Brain pericyte (primary cell): ENCODE measurements at places on chromosomes 11 and 22.

- no peak for DNase-seq
Measured at GRCh38 chr22:21982338-21982965, at the start of gene TOP3B. TSS of gene TOP3B (minus strand) at chr22:21982787. CDS start at chr22:21975709, 7,078 bp downstream.

GRCh38 chr11:6757373-6757967 is 14.3 kb downstream of the OR2AG2 start:
- no peak for DNase-seq

DNA sequence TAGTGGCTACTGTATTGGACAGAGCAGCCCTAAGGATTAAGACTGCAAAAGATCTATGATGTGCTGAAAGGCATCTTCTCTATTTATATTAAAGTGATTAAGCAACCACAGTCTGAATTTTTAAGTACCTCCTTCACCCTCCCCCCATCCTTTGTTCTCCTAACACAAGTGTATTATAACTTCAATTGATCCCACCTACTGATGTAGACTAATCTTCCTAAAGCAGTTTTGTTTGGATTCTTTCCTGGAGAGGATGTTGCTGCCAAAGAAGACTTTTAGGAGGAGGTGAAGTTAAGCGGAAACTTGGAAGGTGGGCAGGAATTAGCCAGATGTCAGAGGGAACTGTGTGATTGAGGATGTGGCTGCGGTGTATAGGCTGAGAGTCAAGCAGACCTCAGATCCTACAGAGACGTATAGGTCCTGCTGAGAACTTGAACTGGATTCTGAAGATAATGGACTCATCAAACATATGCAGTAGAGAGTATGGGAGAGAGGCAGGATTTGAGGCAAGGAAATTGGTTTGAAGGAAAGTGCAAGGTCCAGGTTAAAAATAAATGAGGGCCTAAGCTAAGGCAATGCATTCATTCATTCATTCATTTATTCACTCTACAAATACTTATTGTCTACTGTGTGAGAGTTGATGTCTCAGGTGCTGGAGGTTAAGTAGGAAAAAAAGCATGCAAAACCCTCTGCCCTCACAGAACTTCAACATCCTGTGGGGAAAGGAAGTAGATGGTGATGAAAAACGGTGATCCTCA is 5.2 kb upstream of the RASSF10 start:
- DNase-seq = no peak

DNA sequence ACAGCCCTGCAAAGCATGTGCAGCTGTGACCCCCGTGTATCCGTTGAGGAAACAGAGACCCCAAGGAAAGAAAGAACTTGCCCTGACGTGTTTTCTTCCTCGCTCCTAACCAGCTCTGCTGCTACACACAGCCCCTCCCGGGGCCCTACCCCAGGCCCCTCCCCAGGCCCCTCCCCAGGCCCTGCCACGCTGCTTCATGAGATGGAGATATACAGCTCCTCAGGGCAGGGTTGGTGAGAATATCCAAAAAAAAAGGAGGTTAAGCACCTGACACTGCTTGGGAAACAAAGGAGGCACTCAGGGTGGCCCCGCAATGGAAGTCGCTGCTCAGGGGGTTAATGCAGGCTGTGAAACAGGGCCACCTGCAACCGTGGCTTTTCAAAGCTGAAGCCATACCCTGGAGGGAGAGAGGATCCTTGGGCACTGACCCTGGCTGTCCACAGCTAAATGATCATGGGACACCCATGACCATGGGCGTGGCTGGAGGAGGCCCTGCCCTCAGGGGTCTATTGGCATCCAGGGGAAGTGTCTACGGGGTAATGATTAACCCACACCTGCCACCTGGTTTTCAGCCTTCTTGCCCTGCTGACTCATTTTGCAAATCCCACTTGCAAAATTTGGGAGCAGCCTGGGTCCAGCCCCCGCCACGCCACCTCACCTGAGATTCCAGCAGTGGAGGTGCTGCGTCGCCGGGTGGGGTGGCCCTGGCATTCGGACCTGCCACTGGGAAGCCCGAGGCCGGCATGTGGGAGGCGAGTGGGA is 112.1 kb upstream of the ANO1 start:
- no peak for DNase-seq

DNA sequence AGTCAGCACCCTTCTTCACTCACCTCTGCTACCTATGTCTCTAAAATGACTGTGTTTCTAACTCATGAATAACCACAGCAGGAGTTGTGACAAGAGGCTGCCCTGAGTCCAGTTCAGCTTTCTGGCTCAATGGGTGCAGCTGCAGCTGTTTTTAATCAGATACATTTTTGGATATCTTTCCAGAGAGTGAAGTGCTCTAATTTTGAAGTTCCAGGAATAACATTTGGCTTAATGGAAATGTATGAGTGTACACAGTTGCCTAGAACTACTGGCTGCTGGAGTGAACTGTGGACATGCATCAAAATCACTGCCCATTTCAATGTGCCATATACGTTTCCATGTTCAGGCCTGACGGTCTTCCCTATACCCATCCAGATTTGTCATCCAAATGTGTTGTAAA is 769.5 kb upstream of the ANO3 start:
- no peak for DNase-seq

DNA sequence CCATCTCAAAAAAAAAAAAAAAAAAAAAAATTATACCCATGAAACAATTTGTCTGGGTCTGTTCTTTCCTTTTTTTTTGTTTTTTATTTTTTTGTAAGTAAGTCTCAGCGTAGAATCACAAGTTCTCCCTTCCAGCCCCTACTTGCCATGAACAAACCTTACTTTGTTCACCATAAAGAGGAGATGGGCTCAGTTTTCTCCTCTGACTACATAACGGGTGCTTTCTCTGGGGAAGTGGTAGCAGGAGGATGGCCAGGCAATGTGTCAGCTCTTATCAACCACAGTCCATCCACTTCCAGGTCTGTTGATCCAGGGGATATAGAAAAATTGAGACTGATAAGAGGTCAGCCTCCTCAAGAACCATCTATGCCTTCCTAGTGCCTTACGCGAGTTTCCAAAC is 11.0 kb downstream of the ASCC2 start:
- DNase-seq = no peak

DNA sequence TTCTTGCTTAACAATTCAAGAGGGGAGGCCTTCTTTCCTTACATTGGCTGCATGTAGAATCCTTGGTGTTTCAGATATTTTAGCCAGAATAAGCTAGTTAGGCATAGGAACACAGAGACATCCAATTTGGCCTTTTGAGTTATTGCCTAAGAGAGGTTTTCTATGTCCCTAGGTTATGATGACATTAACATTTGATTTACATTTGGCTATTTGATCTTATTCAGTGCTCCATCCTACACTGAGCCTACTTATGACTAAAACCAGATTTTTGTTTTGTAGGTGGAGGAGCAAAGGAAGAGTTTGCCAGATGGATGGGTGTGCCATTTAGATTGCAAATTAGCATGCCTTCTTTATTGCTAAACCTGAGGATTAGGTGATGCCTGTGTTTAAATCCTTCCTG is 11.1 kb upstream of the SLC37A2 start:
- no peak for DNase-seq

DNA sequence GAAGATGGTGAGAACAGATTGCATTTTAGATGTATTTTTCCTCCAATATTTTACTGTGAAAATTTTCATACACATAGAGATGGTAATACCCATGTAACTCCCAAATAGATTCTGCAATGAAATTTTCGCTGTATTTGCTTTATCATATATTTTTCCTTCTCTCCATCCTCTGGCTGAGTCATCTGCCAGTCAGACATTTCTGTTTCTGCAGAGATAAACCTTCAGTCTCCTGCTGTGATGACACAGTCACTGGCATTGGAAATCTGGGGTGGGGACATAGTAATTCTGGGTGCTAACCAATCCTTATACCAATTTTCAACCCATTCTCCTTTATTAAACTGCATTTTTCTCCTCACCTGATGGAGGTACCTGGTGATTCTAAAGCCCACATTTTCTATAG is 33.7 kb downstream of the SVIP start:
- no peak for DNase-seq

DNA sequence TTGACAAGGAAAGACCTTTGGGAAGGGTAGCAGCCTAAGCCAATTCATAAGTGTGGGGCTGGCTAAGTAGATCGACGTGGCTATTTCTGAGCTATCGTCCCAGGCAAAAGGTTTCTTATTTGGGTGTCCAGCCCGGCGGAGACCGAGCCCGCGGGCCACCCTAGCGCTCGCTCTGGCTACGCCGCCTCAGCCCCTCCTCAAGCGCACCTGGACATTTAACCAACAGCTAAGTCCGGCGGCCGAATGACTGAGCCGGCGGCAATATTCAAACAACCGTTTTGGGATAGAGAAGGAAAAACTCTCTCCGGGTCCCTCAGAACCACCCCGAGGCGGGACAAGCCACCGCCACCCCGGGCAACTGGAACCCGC is 457 bp downstream of the RNF141 start:
- no peak for DNase-seq

DNA sequence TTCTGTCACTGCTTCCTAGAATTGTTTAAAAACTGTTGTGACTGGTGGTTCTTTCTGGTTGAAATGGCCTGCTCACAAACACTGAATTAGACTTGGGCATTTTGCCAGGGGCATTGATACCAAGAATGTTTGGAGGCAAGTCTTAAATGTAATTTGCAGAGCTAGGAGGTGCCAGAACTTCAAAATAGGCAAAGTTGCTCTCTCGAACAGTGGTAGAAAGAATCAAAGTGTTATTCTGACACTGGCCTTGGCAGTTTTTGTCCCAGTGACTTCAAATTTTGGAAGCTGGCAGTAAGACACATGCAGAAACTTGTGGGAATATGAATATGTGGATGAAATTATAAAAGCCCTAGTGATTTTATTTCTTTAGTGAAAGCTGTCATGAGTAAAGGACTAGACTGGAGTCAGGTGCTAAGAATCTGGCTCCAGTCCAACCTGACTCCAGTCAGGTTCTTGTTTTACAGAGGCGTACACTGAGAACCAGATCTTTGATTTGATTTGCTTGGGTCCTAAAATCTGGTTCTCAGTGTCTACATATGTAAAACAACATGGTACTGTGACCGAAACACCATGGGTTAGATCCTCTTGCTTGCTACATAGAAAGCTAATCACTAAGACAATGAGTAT is 20.9 kb downstream of the SVIP start:
- DNase-seq = no peak

- no peak for DNase-seq
Measured at GRCh38 chr11:30873924-30874610, 287.9 kb upstream of the MPPED2 start.

DNA sequence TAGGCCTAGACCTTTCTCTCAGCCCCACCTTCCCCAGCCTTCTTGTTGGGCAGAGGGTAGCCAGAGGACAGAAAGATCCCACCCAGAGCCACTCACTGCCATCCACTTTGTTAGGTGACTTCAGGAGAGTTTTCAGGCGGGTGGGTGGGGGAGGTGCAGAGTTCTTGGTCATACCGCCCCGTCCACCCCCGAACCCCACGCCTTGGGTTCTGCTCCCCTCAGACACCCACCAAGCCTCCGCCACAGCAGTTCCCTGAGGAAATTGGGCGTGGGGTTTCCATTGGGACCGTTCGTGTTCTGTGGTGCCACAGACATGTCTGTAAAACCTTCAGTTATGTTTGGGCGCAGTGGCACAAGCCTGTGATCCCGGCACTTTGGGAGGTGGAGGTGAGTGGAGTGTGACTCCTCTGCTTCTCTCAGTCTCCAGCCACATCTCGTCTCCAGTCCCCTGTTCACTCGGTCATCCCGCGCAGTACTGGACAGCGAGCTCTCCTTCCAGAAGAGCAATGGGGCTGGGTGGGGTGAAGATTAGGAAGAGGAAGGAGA is 1.5 kb downstream of the MIF start:
- no peak for DNase-seq

DNA sequence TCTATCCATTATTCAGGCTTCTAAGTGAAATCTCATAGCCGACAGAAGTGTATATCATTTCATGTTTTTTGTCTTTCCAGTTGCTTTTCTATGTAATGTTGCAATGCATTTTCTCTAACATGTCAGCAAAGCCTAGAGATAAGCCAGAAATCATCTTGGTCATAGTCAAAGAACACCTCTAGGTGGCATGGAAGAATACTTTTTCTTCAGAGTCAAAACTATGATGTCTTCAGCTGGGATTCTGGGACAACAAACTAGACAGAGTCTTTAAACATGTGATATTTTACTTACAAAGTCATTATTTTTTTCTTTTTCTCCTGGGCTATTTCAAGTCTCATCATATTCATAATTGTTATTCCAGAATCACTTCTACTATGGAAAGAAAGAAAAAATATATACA is 4.4 kb downstream of the GAS2 start:
- no peak for DNase-seq

DNA sequence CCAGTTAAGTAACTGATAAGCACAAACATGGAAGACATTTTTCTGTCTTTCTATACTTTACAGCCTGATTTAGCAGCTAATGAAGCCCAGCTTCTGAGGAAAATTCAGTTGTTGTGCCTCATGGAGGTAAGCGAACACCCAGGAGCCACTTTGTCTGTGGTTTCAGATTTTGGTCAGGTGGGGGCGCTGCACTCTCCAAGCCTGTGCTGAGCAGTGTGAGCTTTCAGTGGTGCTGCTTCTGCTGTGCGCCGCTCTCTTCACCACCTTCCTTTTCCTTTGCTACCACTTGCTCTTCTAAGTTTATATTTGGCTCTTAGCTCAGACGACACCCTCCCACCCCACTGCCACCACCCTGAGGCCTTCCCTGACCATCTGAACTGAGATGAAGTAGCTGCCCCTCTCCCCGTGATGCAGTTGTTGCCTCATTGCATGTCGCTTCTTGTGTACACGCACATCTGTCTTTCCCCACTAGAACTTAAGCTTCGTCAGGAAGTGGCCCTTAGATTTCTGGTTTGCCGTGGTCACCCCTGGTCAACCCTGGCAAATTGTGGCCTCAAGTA is 14.0 kb downstream of the PSMD13 start:
- no peak for DNase-seq

DNA sequence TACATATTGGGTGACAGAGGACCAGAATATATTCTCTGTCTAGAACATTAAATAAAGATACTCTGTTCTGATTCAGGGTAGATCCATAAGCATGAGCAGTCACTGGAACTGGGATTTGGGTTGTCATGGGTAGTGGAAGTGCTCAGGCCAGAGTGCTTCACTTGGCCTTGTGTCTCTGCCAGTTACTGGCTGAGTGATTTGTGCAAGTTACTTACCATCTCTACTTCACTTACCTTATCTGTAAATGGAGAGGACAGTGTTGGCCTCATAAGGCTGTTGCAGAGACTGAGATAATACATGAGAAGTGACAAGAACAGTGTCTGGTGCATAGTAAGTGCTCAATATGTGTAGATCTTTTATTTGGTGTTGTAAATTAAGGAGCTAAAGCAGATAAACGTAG is 17.6 kb downstream of the ATXN10 start:
- no peak for DNase-seq

DNA sequence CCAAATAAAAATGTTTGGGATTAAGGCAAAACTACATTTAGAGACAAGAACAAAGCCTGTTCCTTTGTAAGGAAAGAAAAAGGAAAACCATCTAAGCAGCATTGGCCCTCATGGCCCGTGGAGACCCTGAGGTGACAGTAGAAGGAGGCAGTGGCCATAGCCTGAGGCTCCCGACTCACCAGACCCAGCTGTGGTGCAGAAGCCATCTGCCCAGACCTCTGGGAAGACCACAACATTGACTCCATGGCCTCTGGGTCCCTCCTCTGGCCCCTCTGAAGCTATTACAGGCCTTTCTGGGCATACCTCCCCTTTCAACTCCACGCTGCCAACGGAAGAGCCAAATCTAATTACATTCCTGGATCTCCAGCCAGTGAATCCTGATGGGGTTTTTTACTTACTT is 6.4 kb downstream of the PRAME start:
- DNase-seq = no peak

GRCh38 chr11:12642806-12643428 is 31.3 kb upstream of the TEAD1 start:
- DNase-seq = no peak
